ENCODE measurements at places on chromosomes 3 and 15. TPM values are rescaled to one million over a fixed set of nuclear protein-coding genes. Genes with fewer than 3 reads are reported as not detected.

DNA sequence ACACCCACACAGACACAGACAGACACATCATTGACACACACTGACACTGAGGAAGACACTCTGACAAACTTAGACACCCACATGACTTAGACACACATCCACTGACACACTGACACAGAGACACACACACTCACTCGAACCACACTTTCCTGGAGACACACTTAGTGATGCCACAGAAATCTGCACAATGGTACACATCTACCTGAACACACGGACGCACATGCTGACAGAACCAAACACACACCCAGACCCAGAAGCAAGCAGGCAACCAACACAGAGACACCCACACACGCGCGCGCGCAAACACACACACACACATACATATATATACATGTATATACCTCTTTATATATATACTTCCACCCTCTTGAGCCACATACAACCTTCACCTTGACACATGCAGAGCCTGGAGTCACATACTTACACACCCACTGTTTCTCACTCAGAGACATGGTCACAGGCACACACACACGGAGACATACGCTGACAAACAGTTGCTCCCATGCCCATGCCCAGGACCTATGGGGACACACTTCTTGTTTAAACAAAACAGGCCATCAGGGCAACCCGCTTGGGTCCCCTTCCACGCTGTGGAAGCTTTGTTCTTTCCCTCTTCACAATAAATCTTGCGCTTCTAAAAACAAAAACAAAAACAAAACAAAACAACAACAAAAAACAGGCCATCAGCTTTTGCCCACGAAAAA lies 913 bp upstream of the SCN5A start:
- peaks cover 4% of the 10 kb centered on the region for H3K4me1 ChIP-seq
- H3K36me3 ChIP-seq = no peaks in the 10 kb centered on the region
- H3K27ac ChIP-seq = no peak overlapping the region
- H3K27me3 ChIP-seq = peaks cover 12% of the 10 kb centered on the region
- DNase-seq = no peak
- H3K4me3 ChIP-seq = no peak overlapping the region

DNA sequence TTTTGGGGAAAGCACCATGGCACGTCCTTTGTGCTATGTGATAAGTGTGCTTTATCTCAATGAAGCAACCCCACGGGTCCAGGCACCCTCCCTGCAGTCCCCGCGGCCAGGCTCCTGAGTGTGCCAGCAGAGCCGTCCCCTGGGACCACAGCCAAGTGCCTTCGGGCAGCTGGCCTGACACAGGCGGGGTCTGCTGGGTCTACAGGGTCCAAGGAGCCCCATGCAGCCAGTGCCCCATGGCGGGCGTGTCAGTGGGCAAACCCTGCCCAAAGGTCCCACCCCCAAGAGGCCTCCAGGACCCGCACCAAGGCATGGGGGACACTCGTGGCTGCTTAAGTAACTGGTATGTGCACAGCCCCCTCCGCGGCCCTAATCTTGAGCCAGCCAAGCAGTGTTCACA lies 35.3 kb downstream of the KLHL25 start:
- H3K27me3 ChIP-seq = no peaks in the 10 kb centered on the region
- no peak overlapping the region for H3K4me3 ChIP-seq
- no peak overlapping the region for H3K27ac ChIP-seq
- H3K4me1 ChIP-seq = no peaks in the 10 kb centered on the region

GRCh38 chr15:75199357-75199940 lies 2.2 kb upstream of the C15orf39 start:
- no peak for DNase-seq
- peaks cover 6% of the 10 kb centered on the region for H3K36me3 ChIP-seq
- no peak overlapping the region for H3K27ac ChIP-seq
- H3K27me3 ChIP-seq = peaks cover 1% of the 10 kb centered on the region

The ZFYVE19 gene
- 22.7 TPM for total RNA-seq

DNA sequence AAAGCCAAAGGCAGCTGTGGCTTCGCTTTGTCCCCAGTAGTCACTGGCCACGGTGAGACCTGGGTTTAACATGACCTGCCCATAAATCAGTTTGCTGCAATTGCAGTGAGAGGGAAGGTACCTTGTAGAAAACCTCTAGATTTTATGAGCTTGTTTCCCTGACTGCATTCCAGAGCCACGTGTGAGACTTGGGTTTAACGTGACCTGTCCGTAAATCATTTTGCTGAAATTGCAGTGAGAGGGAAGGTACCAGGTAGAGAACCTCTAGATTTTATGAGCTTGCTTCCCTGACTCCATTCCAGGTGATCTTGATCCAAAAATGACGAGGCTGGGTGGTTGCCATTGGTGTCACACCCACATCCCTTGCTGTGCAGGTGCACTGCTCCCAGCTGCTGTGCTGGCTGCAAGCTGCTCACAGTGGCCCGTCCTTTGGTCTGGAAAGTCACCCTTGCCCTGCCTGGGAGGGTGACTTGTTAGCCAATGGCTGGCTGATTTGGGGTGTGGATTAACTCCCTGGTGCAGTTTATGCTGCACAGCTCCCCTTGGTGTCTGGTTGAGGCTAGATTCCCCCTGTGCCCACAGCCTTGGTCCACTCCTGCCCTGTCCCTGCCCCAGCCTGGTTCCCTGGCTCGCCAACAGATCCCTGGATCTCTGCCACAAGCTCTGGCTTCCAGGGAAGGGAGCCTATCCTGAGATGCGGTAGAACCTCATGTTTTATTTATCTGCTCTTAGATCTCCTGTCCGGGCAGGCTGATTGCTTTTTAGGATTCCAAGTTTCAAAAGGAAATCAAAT lies 192.7 kb upstream of the CTDSPL start:
- no peaks in the 10 kb centered on the region for H3K4me1 ChIP-seq
- no peak for DNase-seq
- H3K4me3 ChIP-seq = no peak overlapping the region
- peaks cover 7% of the 10 kb centered on the region for H3K27me3 ChIP-seq
- no peaks in the 10 kb centered on the region for H3K36me3 ChIP-seq

GRCh38 chr3:23004971-23005370 lies 198.2 kb upstream of the UBE2E2 start:
- H3K27me3 ChIP-seq = no peaks in the 10 kb centered on the region
- DNase-seq = no peak
- no peak overlapping the region for H3K4me3 ChIP-seq
- no peak overlapping the region for H3K27ac ChIP-seq
- no peaks in the 10 kb centered on the region for H3K36me3 ChIP-seq

The TRIM71 gene
- total RNA-seq = 0.18 TPM

The RLBP1 gene
- not detected for total RNA-seq

- no peak overlapping the region for H3K4me3 ChIP-seq
- no peaks in the 10 kb centered on the region for H3K27me3 ChIP-seq
- DNase-seq = peak; percentile 32
- H3K36me3 ChIP-seq = peaks cover 4% of the 10 kb centered on the region
- H3K4me1 ChIP-seq = peaks cover 35% of the 10 kb centered on the region
Measured at GRCh38 chr3:107633327-107634098, 110.8 kb downstream of the BBX start.

The PPIB gene
- total RNA-seq = 227 TPM

DNA sequence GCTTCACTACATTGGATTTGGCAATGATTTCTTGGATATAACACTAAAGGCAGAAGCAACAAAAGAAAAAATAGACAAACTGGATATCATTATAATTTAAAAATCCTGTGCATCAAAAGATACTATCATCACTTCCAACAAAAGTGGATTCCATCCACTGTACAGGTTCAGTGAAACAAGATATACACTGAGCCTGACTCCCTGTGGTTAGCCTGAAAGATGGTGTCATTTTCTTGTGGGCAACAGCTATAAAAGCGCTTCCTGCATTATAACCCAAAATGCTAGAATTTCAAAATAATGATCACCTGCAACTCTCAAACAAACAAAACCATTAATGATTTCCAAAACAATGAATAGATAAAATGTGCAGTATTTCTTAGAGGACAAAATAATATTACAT lies 39.6 kb upstream of the TBC1D23 start:
- H3K36me3 ChIP-seq = peaks cover 6% of the 10 kb centered on the region
- H3K4me1 ChIP-seq = no peaks in the 10 kb centered on the region
- no peak overlapping the region for H3K27ac ChIP-seq
- no peak overlapping the region for H3K4me3 ChIP-seq
- peaks cover 17% of the 10 kb centered on the region for H3K27me3 ChIP-seq
- DNase-seq = no peak

The IQCF5 gene
- total RNA-seq = not detected

DNA sequence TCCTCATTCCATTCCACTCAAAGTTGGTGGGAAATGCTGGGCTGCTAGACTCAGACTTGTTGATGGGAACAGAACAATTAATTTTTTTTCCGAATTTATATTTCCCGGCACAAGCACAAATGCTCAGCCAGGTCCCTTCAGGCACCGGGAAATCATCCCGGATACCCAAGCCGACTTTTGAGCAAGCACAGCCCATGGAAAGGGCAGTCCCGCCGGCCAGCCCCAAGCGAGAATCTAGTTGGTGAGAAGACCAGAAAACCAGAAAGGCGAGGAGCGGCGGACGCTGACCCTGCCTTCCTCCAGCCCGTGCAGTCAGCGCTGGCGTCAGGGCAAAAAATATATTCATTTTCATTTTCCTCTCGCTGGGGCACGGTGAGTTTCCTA lies 763 bp upstream of the ZIC4 start:
- DNase-seq = no peak
- peaks cover 76% of the 10 kb centered on the region for H3K27me3 ChIP-seq
- H3K36me3 ChIP-seq = peaks cover 20% of the 10 kb centered on the region
- H3K4me3 ChIP-seq = no peak overlapping the region

DNA sequence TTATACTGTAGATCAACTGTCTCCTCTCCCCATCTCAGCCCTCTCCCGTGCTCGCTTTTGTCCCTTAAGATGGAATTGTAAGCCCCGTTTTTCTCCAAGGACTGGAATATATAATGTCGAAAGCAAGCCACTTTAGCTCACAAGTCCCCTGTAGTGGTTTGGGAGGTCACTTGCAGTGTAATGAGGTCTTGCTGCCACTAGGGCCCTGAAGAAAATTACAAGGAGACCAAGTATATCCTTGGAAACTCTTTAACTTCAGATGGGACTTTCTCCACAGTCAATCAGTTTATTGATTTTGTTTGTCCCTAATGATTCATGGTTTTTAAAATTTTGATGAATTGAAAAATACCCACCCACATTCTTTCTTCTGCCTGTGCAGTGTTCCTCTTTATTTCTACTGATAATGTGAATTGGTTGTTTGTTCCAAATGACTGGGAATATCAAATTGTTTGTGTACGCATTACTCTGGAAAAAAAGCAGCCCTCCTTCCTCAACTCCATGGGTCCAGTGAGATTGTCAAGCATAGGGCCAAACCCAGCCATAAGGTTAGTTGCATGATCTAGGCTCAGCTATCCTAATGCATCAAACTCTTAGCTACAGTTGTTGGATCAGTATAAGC lies 294.8 kb downstream of the MCTP2 start:
- no peaks in the 10 kb centered on the region for H3K36me3 ChIP-seq
- H3K4me3 ChIP-seq = no peak overlapping the region
- no peak for DNase-seq
- H3K4me1 ChIP-seq = no peaks in the 10 kb centered on the region

The CCDC39 gene
- total RNA-seq = not detected

DNA sequence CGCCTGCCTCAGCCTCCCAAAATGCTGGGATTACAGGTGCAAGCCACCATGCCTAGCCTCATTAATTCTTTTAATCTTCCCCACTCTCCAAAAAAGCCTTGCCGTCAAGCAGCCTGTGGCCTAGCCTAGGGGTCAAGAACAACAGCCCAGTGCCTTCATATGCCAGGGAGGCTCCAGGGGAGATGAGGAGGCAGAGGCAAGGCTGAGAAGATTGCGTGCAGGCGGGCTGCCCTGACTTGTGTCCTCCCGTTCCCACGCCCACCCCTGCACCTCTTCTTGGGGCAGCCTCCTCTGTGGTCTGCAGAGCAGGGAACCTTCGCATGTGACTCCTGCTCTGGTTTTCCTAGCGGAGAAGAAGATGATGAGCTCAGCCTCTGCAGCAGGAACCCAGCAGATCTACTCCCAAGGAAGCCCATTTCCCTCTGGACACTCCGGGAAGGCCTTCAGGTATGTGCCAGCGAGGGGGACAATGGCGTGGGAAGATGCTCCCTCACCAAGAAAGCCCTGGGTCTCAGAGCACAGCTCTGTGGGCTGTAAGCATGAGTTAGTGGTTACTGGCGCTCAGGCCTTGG lies 118.5 kb upstream of the ABHD17C start:
- no peak overlapping the region for H3K4me3 ChIP-seq
- no peak for DNase-seq
- H3K27me3 ChIP-seq = no peaks in the 10 kb centered on the region

GRCh38 chr3:142929890-142930289 lies 33.6 kb downstream of the PAQR9 start:
- peaks cover 21% of the 10 kb centered on the region for H3K27me3 ChIP-seq
- no peak overlapping the region for H3K27ac ChIP-seq
- no peaks in the 10 kb centered on the region for H3K4me1 ChIP-seq
- no peak overlapping the region for H3K4me3 ChIP-seq
- no peaks in the 10 kb centered on the region for H3K36me3 ChIP-seq

The CHRFAM7A gene
- 1.0 TPM for total RNA-seq

DNA sequence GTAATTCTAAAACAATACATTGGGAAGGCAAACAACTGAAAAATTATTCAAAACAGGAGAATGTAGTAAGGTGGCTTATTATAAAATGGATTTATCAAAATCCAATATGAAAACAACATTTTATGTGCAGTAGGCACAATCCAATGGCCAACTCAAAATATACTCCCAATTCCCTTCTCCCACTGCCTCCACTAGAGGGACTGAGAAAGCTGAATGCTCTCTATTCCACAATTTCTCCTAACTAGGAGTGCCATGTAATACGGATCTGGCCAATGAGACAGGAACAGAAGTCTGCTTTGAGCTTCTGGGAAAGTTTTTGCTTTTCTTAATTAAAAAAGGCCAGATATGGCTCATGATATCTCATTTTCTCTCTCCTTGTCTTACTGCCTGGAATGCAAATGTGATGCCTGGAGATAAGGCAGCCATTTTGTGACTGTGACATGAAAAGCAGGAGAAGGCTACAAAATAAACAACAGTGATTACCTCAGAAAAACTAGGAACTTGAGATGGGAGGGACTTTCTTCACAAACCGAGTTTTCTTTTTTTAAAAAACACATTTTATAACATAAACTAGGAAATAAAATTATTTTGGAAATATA lies 18.8 kb upstream of the VGLL4 start:
- no peak overlapping the region for H3K4me3 ChIP-seq
- H3K27ac ChIP-seq = no peak overlapping the region
- H3K36me3 ChIP-seq = peaks cover 3% of the 10 kb centered on the region
- no peaks in the 10 kb centered on the region for H3K27me3 ChIP-seq
- no peak for DNase-seq
- no peaks in the 10 kb centered on the region for H3K4me1 ChIP-seq

- H3K4me3 ChIP-seq = no peak overlapping the region
- DNase-seq = no peak
- H3K27me3 ChIP-seq = no peaks in the 10 kb centered on the region
- no peaks in the 10 kb centered on the region for H3K4me1 ChIP-seq
- H3K36me3 ChIP-seq = no peaks in the 10 kb centered on the region
- H3K27ac ChIP-seq = no peak overlapping the region
Measured at GRCh38 chr3:62781121-62781520, 94.1 kb downstream of the CADPS start.

The MON1A gene
- total RNA-seq = 6.9 TPM

The PLSCR5 gene
- not detected for total RNA-seq

GRCh38 chr3:176905331-176905730 lies 292.0 kb downstream of the TBL1XR1 start:
- H3K36me3 ChIP-seq = no peaks in the 10 kb centered on the region
- no peak overlapping the region for H3K27ac ChIP-seq
- peaks cover under 1% of the 10 kb centered on the region for H3K27me3 ChIP-seq
- H3K4me3 ChIP-seq = no peak overlapping the region
- no peak for DNase-seq
- no peaks in the 10 kb centered on the region for H3K4me1 ChIP-seq

The ARHGEF26 gene
- total RNA-seq = not detected

GRCh38 chr15:39936187-39936586 lies 2.3 kb downstream of the EIF2AK4 start:
- no peak for DNase-seq
- H3K27me3 ChIP-seq = peaks cover 5% of the 10 kb centered on the region
- no peak overlapping the region for H3K4me3 ChIP-seq
- peaks cover 25% of the 10 kb centered on the region for H3K4me1 ChIP-seq
- no peak overlapping the region for H3K27ac ChIP-seq
